IPS-NIHi11 (cell line): ENCODE measurements at places on chromosomes 6 and 20.
A peak's percentile ranks its signal among the peaks of the same experiment; 100 is the strongest.

DNA sequence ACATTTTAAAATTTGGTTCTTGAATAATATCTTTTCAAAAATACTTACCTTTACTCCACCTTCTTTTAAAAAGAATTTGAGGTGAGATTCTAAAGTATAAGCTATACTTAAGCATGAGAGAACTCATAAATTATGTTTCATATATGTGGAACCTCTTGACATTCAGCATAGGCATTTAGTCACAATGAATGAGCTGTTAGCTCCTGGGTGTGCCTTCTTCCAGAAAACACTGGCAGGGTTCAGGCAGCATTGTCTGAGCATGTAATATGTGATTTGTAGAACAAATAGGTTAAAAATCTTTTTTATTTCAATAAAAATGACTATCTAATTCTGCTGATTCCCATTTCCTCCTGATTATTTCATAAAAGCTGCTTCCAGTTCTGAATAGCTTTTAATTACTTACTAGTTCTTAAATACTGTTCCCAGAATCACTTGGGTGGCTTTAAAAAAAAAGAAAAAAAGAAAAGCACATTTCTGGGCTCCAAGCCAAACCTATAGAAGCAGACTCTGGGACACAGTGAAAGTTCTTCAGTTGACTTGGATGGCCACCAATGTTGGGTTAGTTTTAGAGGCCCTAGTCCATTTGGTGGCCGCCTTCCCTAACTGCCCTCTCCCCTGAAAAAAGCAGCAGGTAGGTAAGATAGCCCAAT, 20.2 kb downstream of the RNF8 start:
- peak; percentile 23 for DNase-seq

DNA sequence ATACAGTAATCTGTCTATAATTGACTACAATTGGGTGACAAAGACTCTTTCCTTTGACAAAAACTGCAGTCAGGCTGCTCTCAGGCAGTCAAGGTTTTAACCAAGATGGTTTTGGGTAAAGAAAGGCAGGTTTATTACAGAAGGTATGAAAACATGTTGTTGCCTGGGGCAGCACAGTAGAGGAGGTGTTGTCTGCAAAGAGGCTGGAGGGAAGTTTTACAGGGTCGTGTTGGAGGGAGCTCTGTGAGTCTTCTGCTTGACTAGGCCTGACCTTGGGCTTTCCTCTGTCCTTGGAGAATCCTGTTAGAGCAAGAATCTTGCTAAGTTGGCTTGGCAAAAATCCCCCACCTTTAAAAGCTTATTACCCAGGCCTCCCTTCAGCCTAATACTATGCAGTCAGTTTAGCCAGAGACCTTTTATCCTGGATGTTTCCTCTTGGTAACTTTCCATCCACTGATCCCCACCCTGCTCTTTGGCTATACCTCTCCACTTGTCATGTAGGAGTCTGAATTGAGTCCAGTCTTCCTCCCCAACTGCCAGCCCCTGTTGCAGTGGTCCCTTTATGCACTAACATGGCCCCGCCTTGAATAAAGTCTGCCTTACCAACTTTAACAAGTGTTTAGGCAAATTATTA, 143.0 kb upstream of the SLC22A16 start:
- no peak for DNase-seq

GRCh38 chr20:10777710-10778109, 103.9 kb upstream of the JAG1 start:
- no peak for DNase-seq

GRCh38 chr6:91476000-91476399, 889.1 kb upstream of the MAP3K7 start:
- peak; percentile 14 for DNase-seq

DNA sequence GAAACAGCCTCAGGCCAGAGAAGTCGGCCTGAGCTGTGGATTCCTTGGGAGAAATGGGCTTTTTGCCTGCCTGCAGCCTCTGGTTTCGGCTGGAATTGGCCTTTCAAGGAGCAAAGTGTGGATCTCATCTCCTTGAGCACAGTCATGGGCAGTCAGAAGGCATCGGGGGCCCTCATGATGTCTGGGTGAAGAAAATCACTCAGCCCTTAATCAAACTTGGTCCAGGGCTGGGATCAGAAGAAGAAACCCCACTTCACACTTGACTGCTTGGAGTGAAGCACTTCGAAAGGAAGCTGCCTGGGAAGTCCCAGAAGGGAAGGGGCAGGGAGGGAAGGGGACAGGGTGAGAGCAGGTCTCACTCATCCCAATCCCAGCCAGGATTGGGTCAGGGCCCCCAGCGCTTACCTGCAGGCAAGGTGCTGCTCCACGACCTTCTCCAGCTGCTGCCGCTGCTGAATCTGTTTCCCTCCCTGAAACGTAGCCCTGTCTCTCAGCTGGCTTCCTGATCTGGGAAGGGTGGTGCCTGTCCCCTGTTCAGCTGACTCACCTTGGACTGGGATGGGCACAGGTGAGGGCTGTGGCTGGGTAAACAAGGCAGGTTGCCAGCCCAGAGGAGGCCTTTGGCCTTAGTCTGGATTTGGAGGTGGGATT, at the start of gene SDCBP2:
Gene SDCBP2 (minus strand): TSS at position 460 of the 651 bp plus-strand sequence. CDS start 8,723 bp downstream, outside the sequence.
- DNase-seq, result no peak

- DNase-seq, result no peak
These were observed 81.3 kb upstream of the CD93 start for GRCh38 chr20:23167431-23167830.

- peak; percentile 86 for DNase-seq
These were observed 113.8 kb downstream of the TAF4 start for GRCh38 chr20:61951695-61952533.

DNA sequence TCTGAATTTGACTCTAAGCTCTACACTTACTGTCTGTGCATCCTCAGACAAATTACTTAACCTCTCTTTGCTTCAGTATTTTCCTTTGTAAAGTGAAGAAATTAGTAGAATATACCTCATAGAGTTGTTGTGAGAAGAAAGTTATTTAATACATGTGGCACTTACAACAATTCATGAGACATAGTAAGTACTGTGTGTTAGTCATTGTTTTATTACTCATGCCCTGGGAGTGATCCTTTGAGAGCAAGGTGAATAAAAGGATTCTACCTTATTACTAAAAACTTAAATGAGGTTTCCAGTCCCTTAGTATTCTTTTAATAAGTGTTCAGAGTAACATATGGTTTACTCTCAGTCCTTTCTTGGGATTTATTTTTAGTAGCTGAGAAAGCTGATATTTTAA, 233.6 kb upstream of the MAP3K7 start:
- no peak for DNase-seq

DNA sequence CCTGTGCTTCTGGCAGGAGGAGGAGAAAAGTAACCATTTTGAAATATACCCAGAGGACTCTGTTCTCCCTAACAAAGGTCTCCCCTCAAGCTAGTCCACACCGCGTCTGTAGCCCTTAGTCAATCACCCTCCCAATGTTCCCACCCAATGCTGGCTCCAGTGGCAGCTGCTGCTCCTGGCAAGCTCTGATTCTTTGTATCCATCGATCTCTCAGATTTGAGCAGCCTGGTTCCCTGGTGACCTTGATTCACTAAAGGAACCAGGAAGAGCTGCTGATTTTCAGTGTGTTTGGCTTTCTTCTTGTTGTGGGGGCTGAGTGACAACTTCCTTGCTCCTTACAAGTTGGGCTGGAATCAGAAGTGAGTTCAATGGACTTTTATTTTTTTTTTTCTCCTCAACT, 68.5 kb downstream of the FOXC1 start:
- no peak for DNase-seq

- DNase-seq, result no peak
These were observed 121.5 kb upstream of the ARG1 start for GRCh38 chr6:131451321-131452144.

DNA sequence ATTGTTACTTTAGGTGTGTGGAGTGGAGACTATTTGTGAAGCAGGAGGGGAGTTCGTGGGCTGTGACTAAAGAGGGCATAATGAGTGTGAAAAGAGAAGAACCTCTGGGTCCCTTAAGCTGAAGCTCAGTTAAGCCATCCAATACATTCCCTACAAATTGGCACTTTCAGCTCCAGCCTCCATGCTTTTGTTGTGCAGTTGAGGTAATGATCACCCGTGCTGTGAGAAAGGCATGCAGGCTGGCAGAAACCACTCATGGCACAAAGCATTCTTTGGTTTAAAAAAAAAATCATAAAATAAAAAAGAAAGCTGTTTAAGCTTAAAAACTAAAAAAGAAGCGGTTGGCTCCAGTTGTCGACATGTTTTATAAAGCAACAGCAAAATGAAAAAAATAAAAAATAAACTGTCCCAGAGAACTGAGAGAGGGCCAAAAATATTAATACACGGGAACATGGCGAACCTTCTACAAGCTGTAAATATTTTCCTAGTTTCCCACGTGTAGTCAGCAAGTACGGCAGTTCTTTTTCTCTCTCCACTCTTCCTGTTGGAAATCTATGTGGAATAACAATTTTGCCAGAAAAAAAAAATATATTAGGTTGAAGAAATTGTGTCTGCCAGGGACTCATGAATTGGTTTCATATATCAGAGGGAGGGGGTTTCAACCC, 82.2 kb downstream of the ANKRD60 start:
- DNase-seq, result no peak

- no peak for DNase-seq
These were observed 35.0 kb upstream of the NELFCD start for GRCh38 chr20:58945965-58946631.

DNA sequence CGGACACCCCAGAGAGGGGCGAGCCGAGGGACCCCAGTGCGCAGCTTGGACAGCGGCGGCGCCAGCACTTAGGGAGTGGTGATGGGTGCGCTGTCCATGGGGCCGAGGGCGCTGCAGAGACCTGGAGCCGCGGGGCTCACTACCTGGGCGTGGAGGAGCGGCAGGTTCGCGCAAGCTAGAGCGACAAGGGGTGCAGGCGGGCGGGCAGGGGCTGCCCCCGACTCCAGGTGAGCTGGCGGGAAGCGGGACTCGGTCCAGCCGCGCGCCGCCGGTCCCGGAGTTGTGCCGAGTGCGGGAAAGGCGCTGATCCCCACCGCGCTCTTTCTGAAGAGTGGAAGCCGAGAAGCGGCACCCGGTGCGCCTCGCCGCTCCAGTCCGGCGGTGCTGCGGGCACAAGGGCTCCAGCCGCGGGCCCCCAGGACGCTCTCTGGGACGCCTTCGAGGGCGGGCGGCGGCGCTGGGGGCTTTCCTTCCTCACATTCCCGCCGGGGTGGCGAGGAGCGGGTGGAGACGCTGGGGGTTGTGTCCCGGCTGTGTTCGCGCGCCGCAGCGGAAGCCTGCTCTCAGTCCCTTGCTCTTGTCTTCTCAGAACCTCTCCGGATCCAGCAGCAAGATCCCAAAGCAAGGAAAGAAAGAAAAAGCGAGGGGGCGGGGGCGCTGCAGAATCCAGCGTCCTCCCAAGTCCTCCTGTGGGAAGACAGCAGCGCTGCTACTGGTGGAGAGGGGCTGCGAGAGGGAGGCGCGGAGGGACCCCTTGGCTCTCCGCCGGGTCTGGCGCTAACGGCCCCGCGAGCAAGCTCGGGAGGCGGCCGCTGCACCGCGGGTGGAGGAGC, at the start of gene B3GAT2:
Gene B3GAT2 (minus strand): TSS at position 610 of the 833 bp plus-strand sequence. CDS start 631 bp downstream, outside the sequence.
- peak; percentile 56 for DNase-seq

- DNase-seq, result peak; percentile 67
These were observed 1.1 kb downstream of the RNF39 start for GRCh38 chr6:30074331-30075093.
